T-helper 17 cell (primary cell): ENCODE measurements at places on chromosomes 3 and 15. TPM values are rescaled to one million over a fixed set of nuclear protein-coding genes. Genes with fewer than 3 reads are reported as not detected.

DNA sequence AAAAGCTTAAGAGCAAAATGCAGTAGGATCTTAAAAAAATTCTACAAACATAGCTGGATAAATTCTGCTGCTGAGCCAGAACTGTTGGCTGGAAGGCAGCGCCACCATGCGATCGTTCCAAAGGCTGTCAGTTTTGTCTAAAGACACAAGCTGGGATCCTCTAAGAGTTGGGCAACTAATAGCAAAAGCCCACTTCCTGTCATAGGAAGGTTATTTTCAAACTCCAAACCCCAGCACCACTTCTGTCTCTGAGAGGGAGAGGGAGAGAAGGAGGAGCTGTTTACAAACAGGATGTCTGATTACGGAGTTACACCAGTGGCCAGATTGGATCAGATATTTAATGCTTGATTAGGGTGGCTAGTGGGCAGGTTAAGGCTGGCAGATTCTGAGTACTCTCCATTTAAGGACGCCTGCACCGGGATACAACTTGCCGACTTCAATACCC, 44.0 kb downstream of the EIF4E3 start:
- peaks cover 6% of the 10 kb centered on the region for H3K36me3 ChIP-seq
- H3K4me3 ChIP-seq: no peak overlapping the region
- H3K27ac ChIP-seq: peak overlapping the region; percentile 2

DNA sequence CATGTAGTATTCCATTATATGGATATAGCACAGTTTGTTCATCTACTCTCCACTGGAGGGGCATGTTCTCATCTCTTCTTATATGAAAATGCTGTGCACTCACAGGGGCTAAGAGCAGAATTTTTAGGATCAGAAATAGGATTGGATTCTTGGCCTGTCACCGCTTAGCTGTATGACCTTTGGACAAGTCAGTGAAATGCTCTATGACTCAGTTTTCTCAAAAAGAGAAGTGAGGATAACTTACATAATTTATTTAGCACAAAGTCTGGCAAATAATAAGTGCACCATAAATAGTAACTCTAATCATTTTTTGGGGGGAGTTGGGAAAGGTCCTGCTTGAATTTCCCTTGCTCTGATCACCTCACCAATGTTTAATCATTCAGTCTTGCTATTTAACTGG, 103.7 kb upstream of the LRIG1 start:
- no peak for DNase-seq
- peaks cover under 1% of the 10 kb centered on the region for H3K27me3 ChIP-seq
- no peak overlapping the region for H3K27ac ChIP-seq
- H3K4me1 ChIP-seq: peaks cover 19% of the 10 kb centered on the region
- H3K4me3 ChIP-seq: no peak overlapping the region

- peaks cover 8% of the 10 kb centered on the region for H3K36me3 ChIP-seq
- H3K4me1 ChIP-seq: peaks cover 19% of the 10 kb centered on the region
- peak overlapping the region; percentile 37 for H3K4me3 ChIP-seq
- H3K27ac ChIP-seq: peak overlapping the region; percentile 67
Observed at GRCh38 chr15:33064878-33065277, 129.6 kb downstream of the FMN1 start.

GRCh38 chr15:76381366-76381765, 44.8 kb downstream of the ISL2 start:
- H3K27me3 ChIP-seq: no peaks in the 10 kb centered on the region
- H3K27ac ChIP-seq: no peak overlapping the region
- H3K4me3 ChIP-seq: no peak overlapping the region
- no peaks in the 10 kb centered on the region for H3K4me1 ChIP-seq
- no peak for DNase-seq

DNA sequence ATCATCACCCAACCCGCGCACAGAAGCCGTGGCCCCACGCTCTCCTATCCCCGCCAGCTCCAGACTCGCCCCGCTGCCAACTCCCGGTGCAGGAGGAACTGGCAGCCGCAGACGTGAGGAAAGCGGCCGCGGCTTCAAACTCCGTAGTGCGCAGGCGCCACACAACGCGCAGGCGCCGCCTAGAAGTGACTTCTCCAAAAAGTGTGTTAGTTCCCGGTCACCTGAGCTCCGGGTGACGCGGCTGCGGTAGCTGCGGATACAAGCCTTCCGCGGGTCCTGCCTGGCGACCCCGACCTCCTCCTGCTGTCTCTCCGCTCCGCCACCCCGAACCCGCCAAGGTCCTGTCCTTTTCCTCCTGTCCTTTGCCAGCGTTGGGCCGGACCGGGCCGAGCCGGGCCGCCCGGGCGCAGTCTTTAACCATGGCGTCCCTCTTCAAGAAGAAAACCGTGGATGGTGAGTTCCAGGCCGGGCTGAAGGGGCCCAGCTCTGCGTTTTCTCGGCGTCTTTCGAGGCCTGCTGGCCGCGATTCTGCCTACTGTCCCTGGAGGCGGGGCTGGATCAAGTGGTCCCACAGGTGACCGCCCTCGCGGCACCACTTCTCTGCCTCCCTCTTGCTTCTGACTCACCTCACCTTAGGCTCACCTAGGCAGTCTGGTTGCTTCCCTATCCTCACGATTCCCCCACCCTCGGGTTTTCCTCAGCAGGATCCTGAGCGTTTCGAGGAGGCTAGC, at the start of gene CHMP2B:
Gene CHMP2B (plus strand): TSS at position 206 of the 731 bp plus-strand sequence. CDS start 214 bp downstream, at position 420.
- H3K27me3 ChIP-seq: peaks cover 2% of the 10 kb centered on the region
- peak; percentile 88 for DNase-seq
- H3K4me1 ChIP-seq: peaks cover 38% of the 10 kb centered on the region
- H3K4me3 ChIP-seq: peak within 1 kb of the TSS; percentile 99

DNA sequence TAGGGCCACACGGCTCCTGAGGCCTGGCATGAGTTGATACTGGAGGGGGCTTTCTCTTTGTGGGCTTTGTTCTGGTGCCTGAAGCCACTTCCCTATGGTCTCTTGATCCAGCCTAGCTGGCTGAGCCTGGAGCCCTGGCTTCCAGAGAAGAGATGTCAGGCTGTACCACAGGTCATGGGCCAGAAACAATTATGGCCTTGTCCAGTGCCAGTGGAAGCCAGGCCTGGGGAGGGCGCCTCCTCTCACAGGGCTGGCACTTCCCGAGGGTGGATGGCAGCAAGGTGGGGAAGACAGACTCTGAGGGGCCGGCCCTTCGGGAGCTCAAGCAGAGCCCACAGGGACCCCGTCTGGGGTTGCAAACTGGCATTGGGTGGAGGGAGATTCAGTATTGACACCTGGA, 34.9 kb upstream of the ACAD9 start:
- H3K36me3 ChIP-seq: no peaks in the 10 kb centered on the region
- DNase-seq: no peak
- H3K27ac ChIP-seq: peak overlapping the region; percentile 95
- H3K27me3 ChIP-seq: no peaks in the 10 kb centered on the region
- H3K4me3 ChIP-seq: peak overlapping the region; percentile 94
- peaks cover 15% of the 10 kb centered on the region for H3K4me1 ChIP-seq

- H3K36me3 ChIP-seq: peaks cover 6% of the 10 kb centered on the region
- peaks cover 22% of the 10 kb centered on the region for H3K4me1 ChIP-seq
- no peak for DNase-seq
Observed at GRCh38 chr3:4754180-4755086, 224.8 kb upstream of the BHLHE40 start.

- peaks cover 6% of the 10 kb centered on the region for H3K36me3 ChIP-seq
Observed at GRCh38 chr3:112351036-112351435, 18.1 kb downstream of the CD200 start.

GRCh38 chr3:177522051-177522450, 324.8 kb upstream of the TBL1XR1 start:
- H3K36me3 ChIP-seq: no peaks in the 10 kb centered on the region
- H3K4me3 ChIP-seq: no peak overlapping the region
- no peak for DNase-seq

GRCh38 chr15:72033711-72034110, 84.2 kb downstream of the MYO9A start:
- no peaks in the 10 kb centered on the region for H3K27me3 ChIP-seq
- H3K4me3 ChIP-seq: no peak overlapping the region
- H3K4me1 ChIP-seq: peaks cover 4% of the 10 kb centered on the region
- no peaks in the 10 kb centered on the region for H3K36me3 ChIP-seq
- DNase-seq: no peak
- H3K27ac ChIP-seq: no peak overlapping the region

DNA sequence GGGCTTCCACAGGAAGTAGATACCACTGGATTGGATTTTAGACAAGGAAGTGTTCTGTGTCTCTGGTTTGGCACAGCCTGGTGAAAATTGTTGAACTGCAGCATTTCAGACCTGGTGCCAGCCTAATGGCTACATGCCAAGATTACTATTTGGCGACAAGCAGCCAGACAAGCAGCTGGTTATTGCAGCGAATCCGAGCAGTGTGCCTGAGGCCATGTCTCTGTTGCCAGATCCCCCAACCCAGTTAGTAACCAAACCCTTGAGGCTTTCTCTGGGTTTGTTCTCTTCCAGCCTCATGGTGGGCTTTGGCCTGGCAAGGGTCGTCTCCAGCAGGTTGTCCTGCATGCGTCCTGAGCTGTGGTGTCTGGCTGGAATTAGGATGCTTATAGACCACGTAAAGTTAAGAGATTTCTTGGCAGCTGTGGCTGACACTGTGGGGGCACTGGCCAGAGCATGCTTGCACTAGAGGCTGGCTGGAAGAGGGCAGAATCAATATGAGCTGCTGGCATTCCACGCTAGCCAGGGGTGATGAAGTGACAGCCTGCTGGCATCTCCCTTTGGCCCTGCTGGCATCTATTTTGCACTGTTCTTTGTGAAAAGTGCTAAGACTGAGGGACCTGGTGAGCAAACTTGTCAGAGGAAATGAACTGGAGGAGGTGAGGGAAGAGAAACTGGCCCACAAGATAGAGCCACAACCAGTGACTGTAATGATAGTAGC, 172.6 kb downstream of the RBMS3 start:
- H3K27me3 ChIP-seq: no peaks in the 10 kb centered on the region
- H3K36me3 ChIP-seq: no peaks in the 10 kb centered on the region
- no peak overlapping the region for H3K4me3 ChIP-seq
- DNase-seq: no peak
- H3K27ac ChIP-seq: no peak overlapping the region

DNA sequence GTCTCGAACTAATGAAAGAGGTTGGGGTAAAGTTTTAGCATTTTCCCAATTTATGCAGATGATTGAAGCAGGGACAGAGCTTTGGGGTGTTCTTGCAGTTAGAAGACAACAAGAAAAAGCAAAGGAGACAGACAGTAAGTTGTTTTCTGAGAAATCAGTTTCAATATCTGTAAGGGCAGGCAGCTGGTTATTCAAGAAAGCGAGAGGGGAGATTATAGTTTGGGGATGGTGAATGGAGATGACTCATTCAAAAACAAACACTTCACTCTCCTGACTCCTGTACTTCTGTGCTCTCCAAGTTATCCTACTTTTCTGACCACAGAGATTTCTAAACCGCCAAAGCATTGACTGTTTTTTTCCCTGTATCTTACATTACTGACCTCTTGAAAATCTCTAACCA, 352.0 kb downstream of the GAP43 start:
- H3K4me1 ChIP-seq: no peaks in the 10 kb centered on the region
- no peak overlapping the region for H3K4me3 ChIP-seq
- H3K27ac ChIP-seq: no peak overlapping the region
- DNase-seq: no peak
- no peaks in the 10 kb centered on the region for H3K36me3 ChIP-seq

DNA sequence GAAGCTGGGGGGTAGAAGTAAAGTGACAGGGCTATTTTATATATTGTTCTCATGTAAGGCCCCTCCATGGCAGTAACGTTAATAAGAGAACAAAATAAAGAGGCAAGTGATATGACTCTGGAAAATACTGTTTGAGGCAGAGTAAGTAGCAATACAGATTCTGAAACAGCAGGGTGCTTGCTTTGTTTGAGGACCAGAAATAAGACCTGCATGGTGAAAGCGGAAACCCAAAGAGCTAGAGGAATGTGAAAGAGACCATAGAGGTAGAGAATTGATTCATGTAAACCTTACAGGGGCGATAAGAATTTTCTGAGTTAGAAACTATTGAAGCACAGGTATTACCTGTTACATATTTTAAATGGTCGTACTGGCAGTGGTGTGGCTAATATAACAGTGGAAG, 1517.1 kb downstream of the SI start:
- no peaks in the 10 kb centered on the region for H3K4me1 ChIP-seq
- no peak for DNase-seq
- no peaks in the 10 kb centered on the region for H3K27me3 ChIP-seq
- H3K27ac ChIP-seq: no peak overlapping the region
- no peaks in the 10 kb centered on the region for H3K36me3 ChIP-seq

- H3K4me1 ChIP-seq: no peaks in the 10 kb centered on the region
- DNase-seq: no peak
- H3K27me3 ChIP-seq: no peaks in the 10 kb centered on the region
Observed at GRCh38 chr3:173513123-173513522, 115.6 kb downstream of the NLGN1 start.

GRCh38 chr3:10116138-10116460, 624 bp downstream of the BRK1 start:
- peak overlapping the region; percentile 100 for H3K4me3 ChIP-seq
- H3K27me3 ChIP-seq: no peaks in the 10 kb centered on the region
- no peak for DNase-seq
- peak overlapping the region; percentile 96 for H3K27ac ChIP-seq
- H3K4me1 ChIP-seq: peaks cover 21% of the 10 kb centered on the region

- no peak overlapping the region for H3K4me3 ChIP-seq
- H3K36me3 ChIP-seq: peaks cover 2% of the 10 kb centered on the region
- no peak for DNase-seq
Observed at GRCh38 chr3:16474216-16474615, 39.3 kb downstream of the RFTN1 start.

GRCh38 chr15:78976691-78977090, 31.8 kb upstream of the CTSH start:
- no peak for DNase-seq
- H3K4me3 ChIP-seq: no peak overlapping the region
- peak overlapping the region; percentile 92 for H3K27ac ChIP-seq
- H3K36me3 ChIP-seq: no peaks in the 10 kb centered on the region
- H3K4me1 ChIP-seq: peaks cover 21% of the 10 kb centered on the region

DNA sequence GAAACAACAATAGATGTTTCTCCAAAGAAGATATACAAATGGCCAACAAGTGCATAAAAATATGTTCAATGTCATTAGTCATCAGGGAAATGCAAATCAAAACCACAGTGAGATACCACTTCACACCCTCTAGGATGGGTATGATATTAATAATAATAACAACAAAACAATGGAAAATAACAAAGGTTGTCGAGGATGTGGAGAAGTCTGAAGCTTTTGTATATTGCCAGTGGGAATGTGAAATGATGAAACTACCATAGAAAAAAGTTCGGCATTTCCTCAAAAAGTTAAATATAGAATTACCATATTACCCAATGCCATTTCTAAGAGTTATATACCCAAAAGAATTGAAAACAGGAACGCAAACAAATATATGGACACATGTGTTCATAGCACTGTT, 10.8 kb downstream of the BHLHE40 start:
- H3K27ac ChIP-seq: peak overlapping the region; percentile 11
- no peak overlapping the region for H3K4me3 ChIP-seq
- H3K27me3 ChIP-seq: no peaks in the 10 kb centered on the region
- H3K36me3 ChIP-seq: no peaks in the 10 kb centered on the region
- H3K4me1 ChIP-seq: peaks cover 20% of the 10 kb centered on the region

The ADCY5 gene
- total RNA-seq: not detected

The C2CD4A gene
- 0.65 TPM for total RNA-seq

The ROBO2 gene
- not detected for total RNA-seq

The INKA1 gene
- total RNA-seq: 5.2 TPM

The APOD gene
- not detected for total RNA-seq

The IQCB1 gene
- 55.1 TPM for total RNA-seq

The GMNC gene
- total RNA-seq: not detected

The ECE2 gene
- not detected for total RNA-seq

The NR2E3 gene
- total RNA-seq: not detected

The RSL24D1 gene
- total RNA-seq: 120 TPM

The CACNA1D gene
- 0.57 TPM for total RNA-seq

The MYO1E gene
- total RNA-seq: 4.0 TPM

The SNX4 gene
- 18.6 TPM for total RNA-seq

The IL5RA gene
- total RNA-seq: 10.4 TPM

The HYAL1 gene
- 0.44 TPM for total RNA-seq
